ENCODE measurements at places on chromosomes 16 and 17. TPM values are rescaled to one million over a fixed set of nuclear protein-coding genes. Genes with fewer than 3 reads are reported as not detected.

DNA sequence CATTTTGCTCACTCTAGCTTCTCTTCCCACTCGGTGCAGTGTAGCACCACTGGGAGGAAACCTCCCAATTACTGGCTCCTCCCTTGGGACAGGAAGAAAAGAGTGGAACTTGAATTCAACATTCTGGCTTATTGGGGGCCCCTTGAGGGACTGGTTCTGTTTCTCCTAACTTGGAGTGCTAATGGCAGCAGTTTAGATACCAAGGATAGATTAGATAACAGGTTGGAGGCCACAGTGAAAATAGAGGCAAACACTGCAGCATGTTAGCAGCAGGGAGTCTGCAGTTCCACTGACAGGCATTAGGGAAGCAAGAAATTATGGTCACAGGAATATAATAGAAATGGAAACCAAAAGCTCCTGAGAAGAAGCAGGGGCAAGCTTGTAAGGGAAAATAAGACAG lies 322.0 kb downstream of the ABCC12 start:
- DNase-seq = no peak

The KPNA2 gene
- 5.8 TPM for polyA plus RNA-seq

DNA sequence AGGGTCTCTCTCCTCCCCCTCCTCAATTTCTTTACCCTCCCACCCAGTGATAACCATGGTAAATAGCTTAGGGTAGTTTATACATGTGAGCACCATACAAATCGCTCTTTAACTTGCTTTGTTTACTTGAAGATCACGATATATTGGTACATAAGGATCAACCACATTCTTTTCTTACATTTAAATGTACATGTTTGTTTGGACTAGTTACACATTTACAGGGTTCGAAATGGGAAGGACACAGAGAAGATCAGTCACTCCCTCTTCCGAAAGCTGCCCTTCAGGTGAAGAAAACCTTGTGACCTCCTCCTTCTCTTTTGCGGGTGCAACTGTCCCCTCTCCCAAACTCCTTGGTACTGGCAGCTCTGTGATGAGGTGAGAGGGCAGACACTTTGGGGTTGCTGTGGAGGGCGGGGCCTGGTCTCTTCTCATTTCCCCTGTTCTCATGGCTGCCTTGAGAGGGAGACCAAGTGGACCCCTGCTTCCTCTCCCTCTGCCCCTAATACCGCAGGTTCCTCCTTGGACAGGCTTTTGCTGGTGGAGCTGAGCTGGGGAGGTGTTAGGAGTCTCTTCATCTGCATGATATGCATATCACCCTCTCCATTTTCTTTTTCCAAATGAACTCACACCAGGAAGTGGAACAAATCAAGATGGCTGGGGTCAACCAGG lies 4.7 kb upstream of the PIK3R6 start:
- DNase-seq = no peak

DNA sequence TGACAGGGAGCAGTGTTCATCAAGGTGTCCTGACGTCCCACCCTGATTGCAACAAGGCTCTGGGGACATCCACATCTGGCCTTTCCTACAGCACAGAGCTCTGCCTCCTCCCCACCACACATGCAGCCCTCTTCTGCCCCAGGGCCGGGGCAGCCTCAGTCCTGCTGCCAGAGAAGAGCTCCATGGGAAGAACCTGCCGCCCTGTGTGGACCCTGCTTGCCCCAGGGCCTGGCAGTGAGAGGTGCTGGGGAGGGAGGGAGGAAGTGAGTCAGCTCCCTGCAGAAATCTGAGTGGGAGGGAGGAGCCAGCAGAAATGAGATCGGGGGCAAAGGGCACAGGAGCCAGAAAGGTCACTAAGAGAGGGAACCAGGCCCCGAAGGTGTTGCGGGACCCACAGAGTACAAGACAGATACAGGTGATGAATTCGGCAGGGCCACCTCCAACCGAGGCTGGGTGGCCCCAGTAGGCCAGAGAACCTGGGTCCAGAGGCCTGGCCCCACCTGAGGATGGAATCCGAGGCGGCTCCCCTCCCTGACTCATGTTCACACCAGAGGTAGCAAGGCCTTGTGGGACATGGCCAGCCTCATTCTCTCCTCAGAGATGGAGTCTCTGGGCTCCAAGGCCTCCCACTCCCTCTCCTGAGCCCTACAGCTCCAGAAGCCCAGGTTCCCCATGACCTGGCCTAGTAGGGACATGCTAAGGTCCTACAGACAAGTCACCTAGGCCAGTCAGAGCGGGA lies 24.8 kb downstream of the MYO18A start:
- DNase-seq = peak; percentile 87

- DNase-seq = peak; percentile 82
Measured at GRCh38 chr16:75105306-75106061, 11.1 kb downstream of the LDHD start.

- DNase-seq = no peak
Measured at GRCh38 chr16:6993544-6993943, 339.1 kb upstream of the RBFOX1 start.

- DNase-seq = no peak
Measured at GRCh38 chr17:2459917-2460271, 51.8 kb downstream of the METTL16 start.

DNA sequence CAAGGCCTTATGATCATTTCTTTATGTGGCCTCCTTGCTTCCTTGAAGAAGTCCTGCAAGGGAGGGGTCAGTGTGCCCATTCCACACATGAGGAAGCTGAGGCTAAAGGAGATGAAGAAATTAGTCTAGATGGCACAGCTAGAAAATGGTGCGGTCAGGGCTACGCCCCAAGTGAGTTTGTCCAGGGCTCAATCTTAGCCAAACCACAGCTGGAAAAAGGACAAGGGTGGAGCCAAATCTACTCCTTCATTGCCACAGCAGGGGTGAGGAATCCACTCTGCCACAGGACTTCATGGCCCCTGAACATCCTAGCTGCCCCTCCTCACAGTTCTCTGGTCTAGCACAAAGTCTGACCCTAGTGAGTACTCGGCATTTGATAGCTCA lies 16.2 kb downstream of the BEAN1 start:
- no peak for DNase-seq

The KRT20 gene
- polyA plus RNA-seq = 193 TPM

GRCh38 chr16:82653550-82654511 lies 27.1 kb downstream of the CDH13 start:
- DNase-seq = no peak

GRCh38 chr17:50603340-50603739 lies 31.3 kb upstream of the ABCC3 start:
- DNase-seq = no peak

GRCh38 chr16:15592324-15592723 lies 50.6 kb downstream of the MARF1 start:
- no peak for DNase-seq

DNA sequence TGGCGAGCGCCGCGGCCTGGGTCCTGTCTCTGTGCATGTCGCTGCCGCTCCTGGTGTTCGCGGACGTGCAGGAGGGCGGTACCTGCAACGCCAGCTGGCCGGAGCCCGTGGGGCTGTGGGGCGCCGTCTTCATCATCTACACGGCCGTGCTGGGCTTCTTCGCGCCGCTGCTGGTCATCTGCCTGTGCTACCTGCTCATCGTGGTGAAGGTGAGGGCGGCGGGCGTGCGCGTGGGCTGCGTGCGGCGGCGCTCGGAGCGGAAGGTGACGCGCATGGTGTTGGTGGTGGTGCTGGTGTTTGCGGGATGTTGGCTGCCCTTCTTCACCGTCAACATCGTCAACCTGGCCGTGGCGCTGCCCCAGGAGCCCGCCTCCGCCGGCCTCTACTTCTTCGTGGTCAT lies 6.8 kb downstream of the SSTR5 start:
- DNase-seq = no peak

The SLC4A1 gene
- 0.08 TPM for polyA plus RNA-seq

The MEOX1 gene
- 0.41 TPM for polyA plus RNA-seq

DNA sequence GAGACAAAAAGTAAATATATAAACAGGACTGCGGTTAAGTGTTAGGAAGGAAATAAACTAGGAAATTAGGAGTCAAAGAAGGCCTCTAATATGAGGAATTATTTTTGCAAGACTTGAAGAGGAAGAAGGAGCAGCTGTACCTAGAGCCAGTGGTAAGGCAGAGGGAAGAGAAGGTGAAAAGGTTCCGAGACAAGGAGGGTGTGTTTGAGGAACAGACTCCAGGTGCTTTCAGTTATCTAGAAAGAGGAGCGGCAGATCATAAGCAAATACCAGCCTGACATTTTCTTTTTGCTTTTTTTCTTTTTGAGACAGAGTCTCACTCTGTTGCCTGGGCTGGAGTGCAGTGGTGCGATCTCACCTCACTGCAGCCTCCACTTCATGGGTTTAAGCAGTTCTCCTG lies 61.0 kb downstream of the CHD9 start:
- no peak for DNase-seq

DNA sequence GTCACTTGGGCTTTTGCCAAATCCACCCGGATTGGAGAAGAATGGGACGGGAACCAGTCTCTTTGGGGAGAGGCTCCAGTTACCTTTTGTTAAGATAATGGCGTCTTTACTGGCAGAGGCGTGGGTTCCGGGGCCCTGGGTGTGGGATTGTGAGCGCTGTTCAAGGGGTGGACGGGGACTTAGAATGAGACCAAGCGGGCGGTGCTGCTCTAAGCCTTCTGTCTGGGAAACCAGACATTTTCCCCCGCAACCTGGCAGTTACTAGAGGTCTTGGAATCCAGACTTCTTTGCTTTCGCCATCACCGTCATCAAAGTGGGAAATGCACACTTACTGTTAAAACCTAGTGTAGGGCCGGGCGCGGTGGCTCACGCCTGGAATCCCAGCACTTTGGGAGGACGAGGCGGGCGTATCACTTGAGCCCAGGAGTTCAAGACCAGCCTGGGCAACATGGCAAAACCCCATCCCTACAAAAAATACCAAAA lies 706 bp downstream of the TEN1 start:
- DNase-seq = no peak

- DNase-seq = no peak
Measured at GRCh38 chr17:82964851-82965341, 114.5 kb upstream of the METRNL start.

The TPSB2 gene
- 4.9 TPM for polyA plus RNA-seq

The HSD17B2 gene
- polyA plus RNA-seq = 1.5 TPM

- peak; percentile 87 for DNase-seq
Measured at GRCh38 chr16:87391324-87391949, 699 bp upstream of the MAP1LC3B start.

DNA sequence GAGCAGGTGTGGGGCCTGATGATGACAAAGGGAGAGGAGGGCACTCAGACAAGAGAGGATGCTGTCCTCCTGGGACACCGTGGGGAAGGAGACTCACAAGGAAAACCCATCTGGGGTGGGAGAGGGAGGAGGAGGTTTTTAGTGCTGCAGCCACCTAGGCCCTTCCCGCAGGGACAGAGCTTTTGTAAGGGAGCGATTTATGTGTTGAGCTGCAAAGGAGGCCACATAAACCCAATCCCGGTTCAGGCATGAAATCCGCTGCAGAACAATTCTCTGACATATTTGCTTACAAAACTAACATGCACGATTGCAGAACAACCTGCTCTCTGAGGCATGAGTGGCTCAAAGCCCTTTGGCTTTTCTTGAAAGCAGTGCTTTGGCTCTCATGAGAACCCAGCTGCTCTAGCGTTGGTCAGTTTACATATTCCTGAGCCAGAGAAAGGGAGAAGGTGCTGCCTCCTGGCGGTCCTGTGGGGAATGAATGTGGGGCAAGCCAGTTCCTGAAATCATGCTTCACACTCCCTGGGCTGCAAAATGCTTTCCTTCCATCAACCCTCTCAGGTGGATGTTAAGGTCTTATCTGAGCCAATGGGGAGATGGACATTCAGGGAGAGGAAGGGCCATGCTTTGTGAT lies 122.4 kb upstream of the NLRP1 start:
- no peak for DNase-seq

DNA sequence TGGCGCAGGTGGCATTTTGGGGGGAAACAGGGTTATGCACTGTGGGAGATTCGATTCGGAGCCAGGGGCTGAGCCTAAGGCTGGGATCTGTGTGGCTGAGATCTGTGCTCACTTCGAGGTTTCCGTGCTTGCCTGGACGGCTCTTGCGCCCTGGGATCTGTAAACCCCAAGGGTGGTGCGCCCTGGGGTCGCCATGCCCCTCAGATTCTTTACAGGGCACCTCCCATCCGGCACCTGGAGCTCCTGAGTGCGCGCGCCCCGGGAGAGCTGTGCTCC lies 377 bp downstream of the SLC13A5 start:
- DNase-seq = no peak

GRCh38 chr17:75565618-75566017 lies 22.0 kb upstream of the MYO15B start:
- DNase-seq = no peak

The FHOD1 gene
- polyA plus RNA-seq = 41.3 TPM

The ZG16B gene
- 4.8 TPM for polyA plus RNA-seq

DNA sequence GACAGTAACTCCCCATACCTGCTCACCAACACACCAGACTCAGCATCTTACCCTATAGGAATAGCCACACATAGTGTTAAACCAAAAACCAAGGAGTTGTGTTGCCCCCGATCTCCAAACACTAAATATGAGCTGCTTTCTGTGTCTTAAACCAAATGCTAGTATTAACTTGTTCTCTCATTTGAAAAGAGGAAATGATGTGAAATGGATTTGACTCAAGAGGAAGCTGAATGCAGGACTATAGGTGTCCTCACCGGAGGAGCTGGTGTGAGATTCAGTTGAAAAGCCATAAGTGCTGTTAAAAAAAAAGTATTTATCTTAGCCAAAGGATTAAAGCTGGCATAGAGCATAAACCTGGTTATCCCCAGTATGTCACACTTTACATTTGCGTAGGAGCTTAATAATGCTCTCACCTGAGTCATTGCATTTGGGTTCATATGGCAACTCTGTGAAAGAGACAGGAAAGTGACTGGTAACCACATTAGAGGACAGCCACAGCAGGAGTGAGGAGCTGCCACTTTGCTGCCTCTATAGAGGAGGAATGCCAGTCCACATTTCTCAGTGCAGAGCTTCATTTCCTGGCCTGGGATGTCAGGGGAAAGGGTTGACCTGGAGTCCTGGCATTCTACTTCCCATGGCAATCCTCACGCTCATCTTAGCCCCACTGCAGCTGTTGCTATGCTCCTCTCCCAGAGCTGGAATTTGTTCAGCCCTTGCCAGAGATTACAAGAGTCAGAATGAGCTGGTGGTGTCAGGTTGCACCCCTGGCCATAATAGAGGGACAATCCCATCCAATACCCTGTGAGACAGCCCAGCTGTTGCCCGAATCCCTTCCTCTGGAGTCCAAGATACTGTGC lies 143.3 kb upstream of the ANKFN1 start:
- no peak for DNase-seq

DNA sequence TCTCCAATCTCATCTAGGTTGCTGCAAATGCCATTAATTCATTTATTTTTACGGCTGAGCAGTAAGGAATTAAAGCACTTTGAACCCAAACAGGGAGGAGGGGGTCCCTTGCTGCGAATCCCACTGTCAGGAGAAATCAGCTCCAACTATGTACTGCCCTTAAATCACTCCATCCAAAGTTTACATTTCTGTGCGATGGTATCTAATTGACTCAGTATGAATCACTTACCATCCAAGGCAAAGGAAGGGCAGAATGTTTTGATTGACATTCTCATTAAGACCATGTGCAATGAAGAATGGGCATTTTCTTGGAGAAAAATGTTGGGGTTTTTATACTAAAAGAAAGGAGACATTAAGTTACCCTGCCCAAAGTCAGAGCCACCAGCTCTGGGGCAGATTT lies 47.7 kb upstream of the XYLT1 start:
- DNase-seq = no peak

DNA sequence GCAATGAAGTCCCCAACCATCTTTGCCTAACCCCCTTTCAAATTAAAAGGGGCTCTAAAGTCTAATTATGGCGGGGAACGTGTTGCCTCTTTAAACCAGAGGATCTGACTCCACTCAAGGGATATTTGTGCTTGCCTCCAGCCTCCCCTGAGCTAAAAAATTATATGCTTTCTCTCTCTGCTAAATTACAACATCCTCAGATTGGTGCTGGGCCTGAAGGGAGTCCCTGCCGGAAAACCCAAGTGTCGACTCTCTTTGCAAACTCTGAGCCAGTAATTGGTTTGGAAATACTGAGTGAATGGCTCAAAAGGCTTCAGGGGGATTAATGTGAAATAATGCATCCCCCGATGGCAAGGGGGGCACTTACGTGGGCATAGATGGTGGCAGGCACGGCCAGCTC lies 208.5 kb upstream of the TNRC6C start:
- DNase-seq = no peak
